Renal cortical epithelial cell (primary cell): ENCODE measurements at places on chromosomes 2 and 18. TPM values are rescaled to one million over a fixed set of nuclear protein-coding genes. Genes with fewer than 3 reads are reported as not detected.

DNA sequence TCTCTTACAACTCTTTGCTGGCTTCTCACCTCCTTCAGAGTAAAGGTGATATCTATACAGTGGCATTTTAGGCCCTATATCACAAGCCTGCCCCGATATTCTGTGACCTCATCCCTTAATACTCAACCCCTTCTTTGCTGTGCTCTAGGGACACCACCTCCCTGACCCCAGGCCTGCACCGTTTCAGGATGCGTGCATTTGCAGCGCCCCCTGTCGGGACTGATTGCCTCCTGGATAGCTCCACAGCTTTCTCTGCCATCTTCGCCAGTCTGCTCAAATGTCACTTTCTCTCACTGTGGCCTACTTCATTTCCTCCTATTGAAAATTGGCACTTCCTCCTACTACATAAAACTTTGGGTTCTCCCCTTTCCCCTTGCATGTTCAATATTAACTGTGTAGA, 289.6 kb downstream of the SOCS6 start:
- no peak for DNase-seq

GRCh38 chr2:80205498-80205897, 99.1 kb downstream of the LRRTM1 start:
- no peak for DNase-seq

- DNase-seq, result no peak
These were observed 96.8 kb upstream of the THUMPD2 start for GRCh38 chr2:39875914-39876267.

DNA sequence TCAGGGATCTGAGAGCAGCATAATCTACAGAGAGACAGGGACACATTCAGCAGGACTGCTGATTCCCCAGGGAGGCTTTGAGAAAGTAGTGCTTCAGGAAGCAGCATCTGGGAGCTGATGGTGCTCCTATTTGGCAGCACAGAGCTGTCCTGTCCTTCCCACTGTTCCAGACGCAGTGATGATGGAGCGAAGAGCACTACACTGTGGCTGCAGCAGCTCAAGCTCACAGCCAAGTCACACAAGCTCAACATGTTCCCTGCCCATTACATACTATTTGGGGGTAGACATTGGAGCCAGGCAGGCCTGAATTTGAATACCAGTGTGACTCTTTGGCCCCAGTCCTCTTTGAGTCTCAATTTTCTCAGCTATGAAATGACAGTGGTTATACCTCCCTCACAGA, 15.2 kb upstream of the GALM start:
- no peak for DNase-seq

- DNase-seq, result peak; percentile 23
These were observed 734.4 kb downstream of the CBLN2 start for GRCh38 chr18:71809711-71810110.

DNA sequence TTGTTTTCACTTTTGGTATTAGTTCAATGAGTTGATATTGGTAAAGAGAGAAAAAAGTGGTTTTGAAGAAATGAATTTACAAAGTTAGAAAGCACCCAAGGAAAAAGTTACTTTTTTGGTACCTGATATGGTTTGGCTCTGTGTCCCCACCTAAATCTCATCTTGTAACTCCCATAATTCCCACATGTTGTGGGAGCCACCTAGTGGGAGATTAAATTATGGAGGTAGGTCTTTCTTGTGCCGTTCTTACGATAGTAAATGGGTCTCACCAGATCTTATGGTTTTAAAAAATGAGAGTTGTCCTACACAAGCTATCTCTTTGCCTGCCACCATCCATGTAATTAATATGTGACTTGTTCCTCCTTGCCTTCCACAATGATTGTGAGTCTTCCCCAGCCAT, 965.6 kb upstream of the NRXN1 start:
- DNase-seq, result no peak

- peak; percentile 25 for DNase-seq
These were observed 286.2 kb downstream of the TMX3 start for GRCh38 chr18:68428661-68429060.

GRCh38 chr2:237739101-237739500, 59.5 kb upstream of the RBM44 start:
- no peak for DNase-seq

- DNase-seq, result no peak
These were observed 11.3 kb upstream of the EXOC6B start for GRCh38 chr2:72837171-72837570.

Gene EFHD1
- total RNA-seq, result 7.5 and 26.9 TPM in 2 replicates

Gene RFTN2
- total RNA-seq, result under 0.01 and 0.05 TPM in 2 replicates

DNA sequence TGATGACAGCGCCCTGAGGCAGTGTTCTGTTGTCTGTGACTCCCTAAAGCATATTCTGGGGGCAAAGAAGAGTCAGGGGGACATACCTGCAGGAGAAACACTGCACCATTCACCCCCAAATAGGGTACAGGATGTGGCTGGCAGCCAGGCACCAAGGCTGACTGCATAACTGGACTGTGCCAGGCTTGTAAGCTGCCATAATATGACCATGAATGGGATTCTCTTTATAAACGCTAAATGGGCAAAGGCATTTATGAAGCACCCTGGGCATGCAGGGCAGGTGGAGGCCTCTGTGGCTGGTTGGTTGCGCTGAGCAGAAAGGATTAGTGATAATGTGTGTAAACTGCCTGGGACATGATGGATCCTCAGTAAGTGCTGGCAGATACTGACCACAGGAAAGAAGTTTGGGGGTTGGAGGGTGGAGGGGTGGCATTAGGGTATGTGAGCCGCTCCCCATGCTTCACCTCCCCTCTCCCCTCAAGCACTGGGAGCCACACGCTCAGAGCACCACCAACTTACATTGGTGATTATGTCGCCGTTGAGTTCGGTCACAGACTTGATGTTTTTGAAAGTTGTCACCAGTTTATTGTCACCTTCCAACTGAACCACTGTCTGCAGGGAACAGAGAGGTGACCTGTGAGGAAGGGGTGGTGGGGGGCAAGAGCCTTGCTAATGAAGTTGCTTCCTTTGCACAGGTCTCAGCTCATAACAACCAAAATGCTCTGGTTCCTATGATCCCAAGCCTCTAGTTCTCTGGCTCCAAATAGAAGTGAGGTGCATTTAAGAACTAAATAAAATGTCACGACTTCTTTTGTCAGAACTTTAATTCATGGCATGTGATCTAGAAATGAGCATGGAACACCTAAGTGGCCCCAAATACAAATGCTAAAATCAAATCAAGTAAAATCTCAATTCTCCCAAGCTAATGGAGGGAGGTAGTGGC, 3.6 kb downstream of the FABP1 start:
- no peak for DNase-seq

- DNase-seq, result peak; percentile 29
These were observed 36.0 kb upstream of the ASAP2 start for GRCh38 chr2:9170458-9171130.

Gene MBP
- total RNA-seq, result 28.8 and 34.0 TPM in 2 replicates

Gene KATNAL2
- 0.52 and 10.3 TPM in 2 replicates for total RNA-seq

GRCh38 chr18:25181993-25182392, 170.0 kb downstream of the ZNF521 start:
- DNase-seq, result no peak

Gene COL6A3
- 2.5 and 3.6 TPM in 2 replicates for total RNA-seq

Gene CTAGE1
- under 0.01 TPM in 1 of 2 replicates, not detected in the other for total RNA-seq

- DNase-seq, result no peak
These were observed 25.6 kb downstream of the ANKRD44 start for GRCh38 chr2:197284956-197285355.

DNA sequence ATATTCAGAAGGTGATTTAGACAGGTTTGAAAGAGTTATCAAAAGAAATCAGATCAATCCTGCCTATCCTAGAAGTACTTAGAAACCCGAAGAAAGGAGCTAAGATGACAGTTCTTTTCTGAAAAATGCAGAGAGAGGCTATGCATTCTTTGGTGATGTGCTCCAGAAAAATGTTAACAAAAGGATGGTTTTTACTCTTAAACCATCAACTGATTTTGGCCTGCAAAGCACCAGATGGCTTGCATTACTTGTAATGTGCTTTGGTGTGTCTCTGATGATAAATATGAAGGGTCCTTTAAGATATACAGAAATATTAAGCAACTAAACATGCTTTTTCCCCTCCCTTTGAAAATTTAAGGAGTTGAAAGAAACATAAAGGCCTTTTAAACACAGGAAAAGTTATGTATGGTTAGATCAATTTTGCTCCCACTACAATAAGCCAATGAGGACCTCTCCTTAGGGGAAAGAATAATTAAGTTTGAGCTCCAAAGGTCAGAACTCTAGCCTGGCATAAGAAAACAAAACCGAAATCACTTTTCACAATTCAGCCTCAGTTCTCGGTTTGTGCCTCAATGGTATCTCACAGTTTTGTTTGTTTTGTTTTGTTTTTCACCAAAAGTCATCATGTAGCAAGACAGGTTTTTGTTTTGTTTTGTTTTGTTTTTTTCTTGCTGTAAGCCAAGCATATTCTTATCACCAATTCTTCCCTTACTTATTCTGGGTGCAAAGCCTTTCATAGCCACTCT, 302.4 kb upstream of the NT5C1B start:
- no peak for DNase-seq

Gene TRIP12
- 215 and 346 TPM in 2 replicates for total RNA-seq

GRCh38 chr2:100832885-100833284, 12.9 kb downstream of the NPAS2 start:
- no peak for DNase-seq

DNA sequence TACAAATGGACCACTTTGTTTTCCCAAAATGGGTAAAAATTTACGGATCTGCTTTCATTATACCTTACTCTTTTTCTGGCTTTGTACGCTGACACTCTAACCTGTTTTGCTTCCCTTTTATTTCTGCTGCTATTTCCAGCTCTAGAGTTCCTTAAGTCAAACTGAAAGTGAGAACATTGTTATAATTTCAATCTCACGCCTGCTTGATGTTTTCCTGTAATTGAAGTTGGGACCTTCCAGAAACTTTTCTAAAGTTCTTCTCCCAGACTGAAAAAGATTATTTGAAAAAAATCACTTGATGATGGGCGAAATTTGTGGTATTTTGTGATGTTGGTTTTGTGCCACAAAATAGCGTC, 1.8 kb downstream of the GLS start:
- no peak for DNase-seq

Gene SERPINB13
- total RNA-seq, result not detected in 2 replicates

Gene ZFP36L2
- 4.5 and 20.1 TPM in 2 replicates for total RNA-seq

DNA sequence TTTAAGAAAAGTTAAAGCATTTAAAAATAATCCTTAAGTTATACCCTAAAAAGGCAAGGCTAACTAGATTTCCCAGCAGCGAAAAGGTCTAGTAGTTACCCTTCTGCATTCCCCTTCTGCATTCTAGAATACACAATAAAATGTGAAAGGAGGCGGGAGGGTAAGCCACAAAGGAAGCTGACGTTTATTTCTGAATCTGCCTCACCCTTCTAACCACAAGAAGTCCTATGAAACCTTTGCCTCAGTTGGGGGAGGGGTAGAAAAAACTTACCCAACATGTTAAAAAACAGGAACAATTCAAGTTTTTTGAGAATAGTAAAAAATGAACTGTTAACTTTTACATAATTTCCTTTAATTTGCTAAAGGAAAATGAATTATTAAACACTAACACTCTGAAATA, 11.3 kb downstream of the STK17B start:
- peak; percentile 96 for DNase-seq

GRCh38 chr2:20027705-20028434, 15.4 kb upstream of the MATN3 start:
- peak; percentile 63 for DNase-seq

DNA sequence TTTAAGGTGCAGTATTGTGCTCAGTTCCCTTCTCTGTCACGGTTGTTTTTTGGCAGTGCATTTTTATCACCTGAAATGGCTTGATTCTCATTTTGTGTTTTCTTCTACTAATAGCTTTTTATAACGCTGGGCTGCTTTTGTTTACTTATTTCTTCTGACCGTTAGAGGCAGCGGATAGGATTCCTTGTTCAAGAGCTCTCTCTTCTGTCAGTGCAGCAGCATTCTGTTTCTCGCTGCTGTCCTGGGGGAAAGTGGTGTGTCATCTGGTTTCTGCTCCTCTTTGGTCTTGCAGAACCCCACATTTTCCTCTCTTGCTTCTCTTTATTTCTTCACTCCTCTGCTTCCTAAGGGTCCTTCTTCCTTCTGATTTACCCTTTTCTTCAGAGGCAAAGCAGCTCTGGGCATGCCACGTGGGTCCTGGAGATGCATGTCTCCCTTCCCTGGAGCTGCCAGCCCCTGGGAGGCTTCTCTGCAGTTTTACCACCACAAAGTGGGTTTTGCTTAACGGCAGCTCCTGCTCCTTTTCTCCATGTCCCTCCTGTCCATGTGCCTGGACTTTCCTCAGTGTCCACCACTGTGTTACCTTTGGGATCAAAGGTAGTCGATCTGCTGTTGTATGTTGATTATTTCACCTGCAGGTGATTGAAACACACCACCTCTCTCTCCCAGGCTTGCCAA, 47.3 kb upstream of the SNTG2 start:
- no peak for DNase-seq

- DNase-seq, result no peak
These were observed 253.5 kb upstream of the TRIB2 start for GRCh38 chr2:12463189-12463588.

Gene LRRC30
- total RNA-seq, result not detected in 2 replicates

- no peak for DNase-seq
These were observed 37.8 kb upstream of the MALL start for GRCh38 chr2:110153416-110153815.
